Stimulated activated CD8-positive, alpha-beta memory T cell treated with anti-CD3 and anti-CD28 coated beads, Interleukin-7, amount 100 ng/mL, for 1 hour (primary cell): ENCODE measurements at places on chromosomes 13 and 19.

DNA sequence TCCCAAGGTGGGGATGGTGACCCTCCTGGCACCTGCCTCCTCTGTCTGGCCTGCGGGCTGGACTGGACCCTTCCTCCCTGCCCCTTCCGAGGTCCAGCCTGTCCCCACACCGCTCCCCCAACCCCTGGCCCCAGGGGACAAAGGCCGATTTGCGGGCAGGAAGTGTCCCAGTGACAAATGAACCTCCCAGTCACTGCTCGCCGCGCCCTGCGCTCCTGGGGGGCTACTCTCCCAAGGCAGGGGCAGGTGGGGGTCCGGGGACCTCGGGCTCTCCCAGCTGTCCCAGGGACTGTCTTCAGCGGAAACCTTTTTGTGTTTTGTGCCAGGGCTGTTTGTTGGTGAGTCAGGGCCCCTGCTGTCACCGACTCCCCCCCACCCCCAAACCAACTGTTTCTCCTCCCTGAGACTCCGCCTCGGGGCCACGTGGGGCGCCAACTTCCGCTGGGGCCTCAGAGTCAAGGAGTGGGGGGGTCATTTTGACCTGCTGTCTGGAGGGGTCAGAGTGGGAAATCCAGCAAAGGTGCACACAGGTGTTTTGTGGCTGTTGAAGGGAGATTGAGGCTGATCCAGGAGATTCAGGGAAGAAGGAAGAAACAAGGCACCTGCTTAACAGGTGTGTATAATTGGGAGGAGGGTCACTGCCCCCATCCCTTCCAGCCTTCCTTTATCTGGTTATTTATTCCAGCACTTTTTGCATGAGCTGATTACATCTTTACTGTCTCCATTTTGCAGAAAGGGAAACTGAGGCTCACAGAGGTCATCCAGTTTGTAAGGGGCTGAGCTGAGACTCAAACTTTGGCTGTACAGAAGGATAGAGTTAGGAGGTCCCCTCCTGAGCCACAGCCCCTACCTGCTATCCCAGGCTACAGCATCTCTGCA, 831 bp downstream of the PGPEP1 start:
- DNase-seq, result peak; percentile 32

- DNase-seq, result no peak
Measured at GRCh38 chr13:73103238-73103637, 44.4 kb downstream of the KLF5 start.

- DNase-seq, result no peak
Measured at GRCh38 chr19:3350014-3350663, 16.2 kb upstream of the NFIC start.

- no peak for DNase-seq
Measured at GRCh38 chr19:17541184-17541759, 14.2 kb upstream of the COLGALT1 start.

DNA sequence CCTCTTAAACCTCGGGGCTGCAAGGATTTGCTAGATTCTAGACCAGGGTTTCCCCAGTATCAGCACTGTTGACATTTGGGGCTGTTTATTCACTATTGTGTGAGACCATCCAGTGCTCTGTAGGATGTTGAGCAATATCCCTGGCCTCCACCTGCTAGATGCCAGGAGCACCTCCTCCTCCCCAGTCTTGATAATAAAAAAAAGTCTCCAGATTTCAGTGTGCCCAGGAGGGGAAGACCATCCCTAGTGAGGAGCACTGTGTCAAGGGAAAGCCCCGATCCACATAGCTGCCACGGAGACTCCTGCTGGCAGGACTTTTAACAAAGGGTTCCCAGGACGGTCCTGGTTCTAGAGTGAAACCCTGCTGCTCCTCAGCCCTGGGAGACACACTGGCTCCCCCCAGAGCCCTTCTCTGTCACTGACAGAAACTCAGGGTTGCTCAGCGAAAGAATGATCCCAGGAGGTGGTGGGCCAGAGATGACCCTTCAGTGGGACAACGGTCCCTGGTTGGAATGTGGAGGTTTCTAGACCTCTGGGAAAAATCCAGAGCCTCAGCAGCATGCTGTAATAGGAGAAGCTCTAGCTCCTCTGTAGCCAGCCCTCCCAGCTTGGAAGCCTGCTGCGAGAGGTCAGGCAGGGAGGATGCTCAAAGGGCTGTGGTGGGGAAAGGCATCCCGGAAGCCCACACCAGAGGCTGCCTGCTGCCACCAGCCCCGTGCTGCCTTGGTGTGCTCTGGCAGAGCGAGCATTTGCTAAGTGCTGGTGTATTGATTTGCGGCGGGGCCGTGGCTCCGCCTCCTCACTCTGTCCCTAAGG, 20.3 kb downstream of the LYL1 start:
- DNase-seq, result no peak

GRCh38 chr13:108943842-108944241, 314.4 kb downstream of the MYO16 start:
- DNase-seq, result no peak

DNA sequence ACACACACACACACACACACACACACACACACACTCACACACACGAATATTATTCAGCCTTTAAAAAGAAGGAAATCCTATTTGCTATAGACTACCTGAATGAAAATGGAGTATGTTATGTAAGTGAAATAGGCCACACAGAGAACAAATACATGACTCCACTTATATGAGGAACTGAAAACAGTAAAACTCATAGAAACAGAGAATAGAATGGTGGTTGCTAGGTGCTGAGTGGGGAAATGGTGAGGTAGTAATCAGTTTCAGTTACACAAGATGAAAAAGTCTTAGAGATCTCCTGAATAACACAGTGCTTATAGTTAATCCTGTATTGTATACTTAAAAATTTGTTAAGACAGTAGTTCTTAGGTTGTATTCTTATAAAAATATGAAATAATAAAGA, 8.2 kb downstream of the ZNF677 start:
- DNase-seq, result no peak

- no peak for DNase-seq
Measured at GRCh38 chr19:49895566-49896297, 955 bp downstream of the IL4I1 start.

- DNase-seq, result peak; percentile 6
Measured at GRCh38 chr19:42076380-42076944, 496 bp downstream of the ZNF574 start.

- DNase-seq, result no peak
Measured at GRCh38 chr19:13963603-13964105, 11.3 kb downstream of the DCAF15 start.

DNA sequence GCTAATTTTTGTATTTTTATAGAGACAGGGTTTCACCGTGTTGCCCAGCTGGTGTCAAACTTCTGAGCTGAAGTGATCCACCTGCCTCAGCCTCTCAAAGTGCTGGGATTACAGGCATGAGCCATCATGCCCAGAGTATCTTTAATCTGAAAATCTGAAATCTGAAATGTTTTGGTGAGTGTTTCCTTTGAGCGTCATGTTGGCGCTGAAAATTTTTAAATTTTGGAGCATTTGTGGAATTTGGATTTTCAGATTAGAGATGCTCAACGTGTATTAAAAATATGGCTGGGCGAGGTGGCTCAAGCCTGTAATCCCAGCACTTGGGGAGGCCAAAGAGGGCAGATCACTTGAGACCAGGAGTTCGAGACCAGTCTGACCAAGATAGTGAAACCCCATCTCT, 5.1 kb upstream of the CPAMD8 start:
- DNase-seq, result no peak

DNA sequence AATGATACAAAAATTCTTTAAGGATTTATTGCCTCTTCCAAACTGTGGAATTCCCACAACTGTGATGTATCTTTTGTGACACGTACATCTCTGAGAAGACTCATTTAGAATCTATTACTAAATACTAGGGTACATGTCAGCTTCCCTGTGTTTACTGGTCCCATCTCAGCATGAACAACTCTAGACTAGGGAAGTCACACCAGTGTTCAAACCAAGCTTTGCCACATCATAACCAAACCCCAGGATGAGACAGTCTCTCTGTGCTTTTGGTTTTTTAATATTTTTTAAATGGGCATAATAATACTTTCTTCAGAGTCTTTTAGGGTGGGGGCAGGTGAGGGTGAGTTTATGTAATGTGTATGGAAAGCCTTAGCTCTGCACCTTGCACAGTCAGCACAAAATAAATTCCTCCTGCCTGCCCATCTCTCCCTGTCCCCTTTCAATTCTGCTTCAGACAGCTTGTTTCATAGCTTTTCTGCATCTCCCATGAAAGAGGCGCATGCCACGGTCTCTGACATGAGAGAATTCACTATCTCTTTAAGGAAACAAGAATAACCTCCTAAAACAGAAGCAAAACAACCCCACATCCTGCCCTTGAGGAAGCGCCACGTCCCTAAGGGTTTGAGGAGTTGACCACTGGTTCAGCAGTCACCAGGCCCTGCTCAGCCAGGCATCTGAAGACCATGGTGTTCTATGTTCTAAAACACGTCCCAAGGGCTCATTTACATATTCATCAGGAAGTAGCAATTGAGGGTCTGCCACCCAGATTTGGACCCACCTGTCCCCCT, 174.5 kb downstream of the USP12 start:
- no peak for DNase-seq

GRCh38 chr19:45448425-45448756, 19.4 kb upstream of the FOSB start:
- no peak for DNase-seq

DNA sequence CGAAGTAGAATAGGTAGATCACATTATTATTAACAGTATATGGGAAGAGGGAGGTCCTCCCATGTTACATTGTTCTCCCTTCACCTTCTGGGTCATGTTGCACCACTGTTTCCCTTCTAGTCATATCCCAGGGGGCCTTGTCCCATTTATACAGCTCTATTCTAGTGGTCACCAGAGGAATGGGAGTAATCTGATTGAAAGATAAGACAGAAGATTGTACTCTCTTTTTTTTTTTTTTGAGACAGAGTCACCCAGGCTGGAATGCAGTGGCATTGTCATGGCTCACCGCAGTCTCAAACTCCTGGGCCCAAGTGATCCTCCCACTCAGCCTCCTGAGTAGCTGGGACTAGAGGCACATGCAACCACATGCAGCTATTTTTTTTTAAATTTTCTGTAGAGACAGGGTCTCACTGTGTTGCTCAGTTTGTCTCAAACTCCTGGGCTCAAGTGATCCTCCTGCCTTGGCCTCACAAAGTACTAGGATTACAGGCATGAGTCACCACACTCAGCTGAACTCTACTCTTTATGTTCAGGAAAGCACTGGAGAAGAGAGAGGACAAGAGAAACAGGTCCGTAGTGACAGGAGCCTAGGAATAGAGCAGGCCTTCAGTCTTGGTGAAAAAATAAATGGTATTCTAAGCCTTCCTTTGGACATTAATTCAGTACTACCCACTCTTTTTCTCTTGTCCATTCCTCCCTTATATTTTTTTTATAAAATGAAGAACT, 4.3 kb upstream of the ZNF529 start:
- DNase-seq, result no peak

- DNase-seq, result no peak
Measured at GRCh38 chr13:80685942-80686341, 345.0 kb upstream of the SPRY2 start.

- no peak for DNase-seq
Measured at GRCh38 chr19:10270616-10271394, at the start of gene ICAM1. Gene ICAM1, plus strand, starts transcription at chr19:10271120. Its CDS starts 40 bp downstream, at chr19:10271160.

GRCh38 chr19:16001481-16002312, 52.9 kb downstream of the OR10H4 start:
- DNase-seq, result no peak

DNA sequence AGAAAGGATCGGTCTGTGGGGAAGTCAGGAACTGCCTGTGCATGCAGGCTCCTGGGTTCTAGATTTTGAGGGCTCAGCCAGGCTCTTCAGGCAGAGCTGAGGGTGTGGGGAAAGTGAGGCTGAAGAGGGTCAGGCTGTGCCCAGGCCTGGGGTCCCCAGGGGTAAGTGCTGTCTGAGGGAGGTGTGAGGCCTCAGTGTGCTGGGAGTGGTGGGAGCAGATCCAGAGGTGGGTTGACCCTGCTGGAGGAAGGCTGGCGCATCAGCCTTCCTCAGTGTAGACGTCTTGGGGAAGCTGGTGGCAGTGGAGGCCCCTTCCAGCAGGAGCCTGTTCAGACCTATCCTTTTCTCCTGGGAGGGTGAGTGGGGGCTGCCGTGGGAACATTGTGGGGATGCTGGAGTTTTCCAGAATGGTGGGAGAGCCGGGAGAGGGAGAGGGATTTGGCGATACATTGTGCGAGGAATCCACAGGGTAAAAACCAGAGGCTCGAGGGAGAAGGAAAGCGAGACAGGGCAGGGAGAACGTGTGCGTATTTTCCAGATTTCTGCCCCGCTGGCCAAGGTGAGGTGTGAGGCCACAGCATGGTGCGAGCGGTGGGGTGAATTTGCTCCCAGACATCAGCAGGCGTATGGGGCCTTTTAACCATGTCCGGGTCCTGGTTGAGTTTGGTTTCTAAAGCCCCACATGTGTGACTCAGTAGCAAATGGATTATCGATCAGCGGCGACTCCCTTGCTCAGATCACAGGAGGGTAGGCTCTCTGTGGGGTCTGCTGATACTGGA, 237.7 kb downstream of the TEX29 start:
- DNase-seq, result no peak

DNA sequence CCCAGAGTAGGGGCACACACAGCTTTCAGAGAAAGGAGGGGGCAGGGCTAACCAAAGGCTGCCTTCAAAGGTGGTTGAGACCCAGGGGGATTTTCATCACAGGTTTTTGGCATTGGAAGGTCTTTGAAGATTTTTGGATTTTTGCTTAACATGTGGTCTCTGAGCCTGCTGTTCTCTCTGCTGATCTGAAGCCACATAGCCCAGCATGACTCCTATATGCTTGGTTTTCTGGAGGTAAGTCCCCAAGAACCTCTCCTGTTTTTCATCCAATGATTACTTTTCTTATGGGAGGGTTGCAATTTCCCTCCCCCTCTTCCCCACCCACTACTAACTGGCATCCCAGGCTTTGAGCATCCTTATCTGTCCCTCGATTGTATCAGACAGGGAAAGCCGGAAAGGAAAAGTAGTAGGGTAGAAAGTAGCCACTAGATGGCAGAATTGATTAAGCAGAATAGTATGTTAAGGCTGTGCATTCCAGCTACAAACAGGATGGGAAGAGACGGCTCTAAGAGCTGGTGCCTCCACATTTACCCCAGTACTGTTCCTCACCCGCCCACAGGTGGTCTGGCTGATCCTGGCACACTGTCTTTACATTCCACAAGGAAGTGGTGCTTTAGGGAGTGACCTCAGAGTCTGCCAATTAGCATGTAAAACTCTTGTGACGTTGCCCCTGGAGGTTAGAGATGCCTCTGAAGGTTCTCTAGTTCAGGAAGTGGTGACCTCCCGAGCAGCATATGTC, 218.9 kb upstream of the EDNRB start:
- no peak for DNase-seq

DNA sequence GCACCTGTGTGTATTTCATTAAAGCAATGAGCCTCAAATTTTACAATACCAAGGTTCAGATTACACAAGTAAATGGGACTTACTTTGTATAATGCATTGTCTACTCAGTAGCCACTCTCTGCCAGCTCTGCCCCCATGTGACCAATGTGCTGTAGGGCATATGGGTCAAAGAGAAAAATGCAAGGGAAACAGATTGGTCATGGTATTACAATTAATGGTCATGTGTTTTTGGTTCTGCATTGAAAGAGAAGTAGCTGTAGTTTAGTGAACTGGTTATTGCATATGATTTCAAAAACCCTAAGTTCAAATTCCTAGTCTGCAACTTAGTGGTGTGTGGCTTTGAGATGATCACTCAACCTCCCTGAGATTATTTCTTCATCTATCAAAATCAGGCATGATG, 545.4 kb downstream of the SUCLA2 start:
- no peak for DNase-seq
